ENCODE measurements at places on chromosomes 16 and 17.

GRCh38 chr16:56569971-56570370, 5.1 kb downstream of the MT4 start:
- no peak for DNase-seq

GRCh38 chr16:69566240-69566980, 644 bp downstream of the NFAT5 start:
- DNase-seq = no peak

DNA sequence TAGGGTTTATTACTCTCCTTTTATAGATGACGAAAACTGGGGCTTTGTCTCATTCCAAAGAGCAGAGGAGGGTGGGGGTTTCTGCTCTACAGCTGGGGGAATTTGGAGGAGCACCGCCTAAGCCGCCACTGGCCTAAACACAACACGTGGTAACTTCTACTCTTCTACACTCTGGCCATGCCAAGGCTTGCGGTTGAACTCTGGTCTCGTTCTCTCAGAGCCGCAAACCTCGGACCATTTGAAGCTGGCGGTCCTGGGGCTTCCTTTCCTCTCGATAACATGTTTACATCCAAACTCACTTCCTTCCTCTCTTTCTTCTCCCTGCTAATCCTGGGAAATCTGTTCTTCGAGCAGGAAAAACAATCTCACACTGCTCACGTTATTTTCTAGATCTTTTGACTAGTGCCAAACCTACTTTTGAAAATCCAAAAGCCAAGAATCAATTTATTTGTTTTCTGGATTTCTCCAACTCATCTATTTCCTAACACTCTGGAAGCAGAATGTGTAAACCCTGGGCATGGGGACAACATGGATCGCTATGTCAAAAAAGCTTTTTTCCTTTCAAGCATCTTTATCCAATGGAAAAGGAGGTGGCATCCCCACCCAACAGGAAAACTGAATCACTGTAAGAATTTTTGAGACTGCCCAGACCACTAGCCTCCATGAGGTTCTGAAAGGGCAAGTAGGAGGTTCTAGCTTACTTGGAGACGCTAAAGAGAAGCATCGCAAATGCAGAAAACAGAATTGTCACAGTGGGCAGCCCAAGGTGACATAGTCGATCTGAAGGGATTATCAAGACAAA, 13.6 kb upstream of the EEF2K start:
- DNase-seq = peak; percentile 92

GRCh38 chr16:4081521-4082021, 34.7 kb downstream of the ADCY9 start:
- DNase-seq = peak; percentile 35

DNA sequence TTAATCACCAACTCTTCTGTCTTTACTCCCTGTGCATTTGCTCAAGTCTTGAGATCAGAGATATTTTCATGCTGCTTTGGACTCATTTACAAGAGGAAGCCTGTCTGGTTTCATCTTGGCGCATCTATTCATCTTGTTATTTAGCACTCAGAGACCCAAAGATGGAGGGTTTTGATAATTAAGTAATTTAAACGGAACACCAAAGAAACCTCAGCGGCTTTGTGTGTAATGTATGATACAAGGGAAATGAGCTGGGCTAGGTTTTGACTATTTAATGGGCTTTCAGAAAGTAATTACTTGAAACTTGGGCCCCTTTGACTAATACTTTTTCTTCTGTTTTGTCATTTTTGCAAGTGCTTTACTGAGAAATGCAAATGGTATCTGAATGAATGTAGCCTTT, 66.2 kb upstream of the CACNG3 start:
- no peak for DNase-seq

DNA sequence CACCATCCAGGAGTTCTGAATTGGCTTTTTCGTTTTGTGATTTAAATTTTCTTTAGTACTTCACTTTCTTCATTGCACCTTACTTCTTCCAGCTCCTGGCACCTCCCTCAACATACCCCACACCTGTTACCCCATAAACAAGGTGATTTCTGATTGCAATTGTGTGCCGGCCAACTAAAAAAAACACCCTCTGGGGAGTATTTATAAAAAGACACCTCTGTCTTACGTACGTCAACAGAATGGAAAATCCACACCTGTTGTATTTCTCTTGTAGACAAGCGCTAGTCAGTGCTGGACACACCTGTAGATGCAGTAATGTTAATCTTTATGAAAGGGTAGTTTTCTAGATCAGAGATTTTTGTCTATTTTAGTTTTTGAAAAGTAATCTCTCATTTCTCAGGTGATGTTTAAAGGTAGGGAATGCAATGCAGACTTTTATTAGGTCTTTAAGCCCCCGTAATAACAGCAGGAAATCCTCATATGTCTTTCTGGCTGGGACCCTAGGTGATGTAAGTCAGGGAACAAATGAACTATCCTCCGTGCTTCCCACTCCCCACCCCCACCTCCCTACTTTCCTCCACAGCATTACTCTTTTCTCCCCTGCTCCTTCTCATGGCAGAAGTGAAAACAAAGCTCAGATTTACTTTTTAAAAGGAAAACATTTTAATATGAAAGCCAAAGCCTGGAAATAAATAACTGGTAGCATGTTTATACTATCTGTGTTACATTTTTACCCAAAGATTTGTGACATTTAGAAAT, 4.2 kb downstream of the MSI2 start:
- DNase-seq = no peak

- no peak for DNase-seq
These were observed 25.4 kb downstream of the BANP start for GRCh38 chr16:87976665-87977064.
